Stimulated activated effector memory CD8-positive, alpha-beta T cell treated with anti-CD3 and anti-CD28 coated beads, Interleukin-12 subunit alpha, Interleukin-12 subunit beta, amount 100 ng/mL, for 72 hours (primary cell): ENCODE measurements at places on chromosomes 5 and 9.

DNA sequence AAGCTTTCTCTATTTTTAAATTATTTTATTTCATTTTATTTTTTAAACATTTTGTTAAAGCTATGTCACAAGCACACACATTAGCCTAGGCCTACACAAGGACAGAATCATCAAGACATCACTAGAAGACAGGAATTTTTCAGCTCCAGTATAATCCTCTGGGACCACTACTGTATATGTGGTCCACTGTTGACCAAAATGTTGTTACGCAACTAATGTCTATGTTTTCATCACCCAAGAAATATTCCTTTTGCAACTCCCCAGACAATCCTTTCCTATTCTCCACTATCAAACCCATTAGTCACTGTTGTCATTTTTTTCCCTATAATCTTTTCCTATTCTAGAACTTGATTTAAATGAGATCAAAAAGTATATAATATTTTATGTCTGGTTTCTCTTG, 2371.7 kb upstream of the C9orf72 start:
- DNase-seq, result no peak

DNA sequence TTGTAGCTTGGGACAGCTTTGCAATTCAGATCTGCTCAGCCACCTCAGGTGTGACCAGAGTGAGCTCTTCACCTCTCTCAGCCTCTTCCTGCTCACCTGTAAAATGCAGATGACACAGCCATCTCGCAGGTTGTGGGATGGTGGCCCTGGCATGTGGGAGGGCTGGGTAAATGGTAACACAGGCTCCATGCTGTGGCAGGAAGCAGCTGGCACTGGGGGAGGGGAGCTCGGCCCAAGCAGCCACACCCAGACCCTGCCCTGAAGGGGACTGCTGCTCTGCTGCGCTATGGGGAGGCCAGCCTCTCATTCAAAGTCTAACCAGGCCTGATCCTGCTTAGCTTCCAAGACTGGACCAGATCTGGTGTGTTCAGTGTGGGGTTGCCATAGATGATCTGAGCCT, 24.1 kb downstream of the PHF2 start:
- no peak for DNase-seq

GRCh38 chr9:94139672-94140417, 55.6 kb downstream of the PTPDC1 start:
- no peak for DNase-seq

GRCh38 chr5:53613536-53613935, 53.1 kb downstream of the NDUFS4 start:
- no peak for DNase-seq

DNA sequence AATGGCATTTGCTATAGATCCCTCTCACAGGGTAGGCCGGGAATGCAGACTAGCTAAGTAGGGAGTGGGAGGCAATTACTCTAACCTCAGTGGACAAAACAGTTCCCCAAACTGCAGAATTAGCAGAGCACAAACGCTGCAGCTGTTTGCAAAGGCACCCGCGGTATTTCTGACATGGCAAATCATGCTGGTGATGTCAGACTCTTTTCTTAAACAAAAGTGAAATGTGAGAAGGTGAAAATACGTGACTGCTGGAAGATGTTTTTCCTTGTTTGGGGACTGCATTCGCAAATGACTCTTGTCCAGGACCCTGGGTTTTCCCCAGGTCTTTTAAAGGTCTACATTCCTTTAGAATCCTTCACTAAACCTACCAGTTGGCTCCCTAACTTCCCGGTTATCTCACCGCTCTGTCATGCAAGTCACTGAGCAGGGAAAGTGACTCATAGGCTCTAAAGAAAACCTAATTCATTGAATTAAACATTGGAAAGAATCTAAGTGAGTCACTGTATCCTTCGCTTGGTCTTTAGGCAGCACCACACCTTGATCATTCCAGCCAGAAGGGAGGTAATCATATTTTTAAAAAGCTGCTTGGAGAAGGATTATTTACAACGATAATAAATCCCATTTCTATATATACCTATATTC, 91.5 kb upstream of the DNAH5 start:
- no peak for DNase-seq

- no peak for DNase-seq
Observed at GRCh38 chr5:26843677-26844076, 194.7 kb downstream of the CDH9 start.

GRCh38 chr5:167533814-167534795, 757.3 kb upstream of the WWC1 start:
- DNase-seq, result no peak

GRCh38 chr5:77751328-77752023, 24.7 kb downstream of the TBCA start:
- no peak for DNase-seq

DNA sequence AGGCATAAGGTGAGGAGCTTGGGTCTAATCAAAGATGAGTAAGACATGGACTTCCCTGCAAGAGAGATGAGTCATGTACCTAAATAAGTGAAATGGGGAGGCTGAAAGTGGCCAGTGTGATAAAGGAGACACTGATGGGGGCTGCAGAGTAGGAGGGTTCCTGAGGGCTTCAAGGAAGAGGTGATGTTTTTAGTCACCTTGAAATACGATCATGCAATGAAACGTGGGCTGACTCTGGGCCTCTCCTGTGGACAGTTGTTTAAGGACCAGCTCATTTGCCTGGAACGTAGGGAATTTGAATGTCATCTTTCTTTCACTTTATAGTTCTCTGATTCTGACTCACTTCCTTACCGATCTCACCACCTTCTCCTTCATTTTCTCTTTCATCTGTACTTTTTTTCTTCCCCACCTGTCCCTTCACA, 49.6 kb upstream of the CPLX2 start:
- DNase-seq, result peak; percentile 65

GRCh38 chr5:129746876-129747275, 1.0 kb upstream of the MINAR2 start:
- no peak for DNase-seq

DNA sequence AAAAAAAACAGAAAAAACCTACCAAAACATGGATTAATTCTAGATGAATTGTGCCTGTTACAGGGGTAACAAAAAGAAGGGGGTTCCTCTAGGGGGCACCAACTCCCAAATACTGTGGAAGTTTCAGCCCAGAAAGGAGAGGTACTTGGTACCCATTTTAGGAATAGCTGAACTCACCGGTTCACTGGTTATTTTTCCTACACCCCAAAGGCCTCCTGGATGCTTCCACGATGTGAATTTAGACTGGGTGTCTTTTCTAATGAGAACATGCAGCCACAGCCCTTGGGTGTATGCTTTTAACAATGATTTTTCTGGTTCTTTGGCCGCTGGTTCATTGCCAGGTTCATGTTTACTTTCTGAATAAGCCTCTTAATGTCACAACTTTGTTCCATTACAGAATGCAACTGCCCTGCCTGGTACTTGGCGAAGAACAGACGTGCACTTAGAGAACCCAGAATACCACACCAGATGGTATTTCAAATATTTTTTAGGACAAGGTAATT, 46.7 kb downstream of the GARNL3 start:
- DNase-seq, result peak; percentile 58

- no peak for DNase-seq
Observed at GRCh38 chr5:111681414-111682120, 75.4 kb downstream of the NREP start.

GRCh38 chr9:22921742-22922141, 475.1 kb downstream of the DMRTA1 start:
- no peak for DNase-seq

GRCh38 chr9:8621416-8621815, 821.8 kb upstream of the DMAC1 start:
- DNase-seq, result no peak

DNA sequence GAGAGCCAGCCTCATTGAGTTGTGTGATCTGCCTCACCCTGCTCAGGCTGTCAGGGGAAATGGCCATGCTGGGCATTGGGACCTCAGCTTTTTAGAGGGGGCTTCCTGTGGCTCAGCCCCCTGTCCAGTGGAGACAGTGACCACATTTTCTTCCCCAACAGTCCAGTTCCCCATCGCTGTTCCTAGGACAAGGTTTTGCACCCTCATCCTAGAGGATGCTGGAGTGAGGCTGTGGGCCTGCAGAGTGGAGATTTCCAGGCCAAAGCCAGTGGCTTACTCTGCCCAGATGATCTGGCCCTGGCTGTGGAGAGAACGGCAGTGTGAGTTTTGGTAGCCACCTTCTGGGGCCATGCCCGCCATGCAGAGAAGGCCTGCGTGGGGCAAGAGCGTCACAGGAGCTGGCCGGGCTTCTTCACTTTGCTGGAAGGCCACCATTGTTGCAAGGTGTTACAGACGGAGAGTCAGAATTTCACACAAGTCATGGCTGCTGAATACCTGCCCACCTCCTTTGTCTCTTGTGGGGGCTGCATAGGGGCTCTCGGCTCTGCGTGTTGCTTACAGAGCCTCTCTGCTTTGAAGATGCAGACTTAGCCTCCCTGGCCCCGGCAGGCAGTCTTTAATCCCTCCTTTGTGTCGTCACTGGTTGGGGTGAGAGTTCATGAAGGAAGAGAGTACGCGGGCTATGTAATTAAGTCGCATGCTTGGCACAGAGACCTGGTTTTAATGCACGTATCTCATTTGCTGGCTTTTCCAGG, 35.2 kb upstream of the PITX1 start:
- no peak for DNase-seq

- peak; percentile 49 for DNase-seq
Observed at GRCh38 chr5:108380531-108381349, 1.2 kb downstream of the FBXL17 start.

GRCh38 chr9:73869264-73869663, 627.9 kb upstream of the RORB start:
- no peak for DNase-seq

DNA sequence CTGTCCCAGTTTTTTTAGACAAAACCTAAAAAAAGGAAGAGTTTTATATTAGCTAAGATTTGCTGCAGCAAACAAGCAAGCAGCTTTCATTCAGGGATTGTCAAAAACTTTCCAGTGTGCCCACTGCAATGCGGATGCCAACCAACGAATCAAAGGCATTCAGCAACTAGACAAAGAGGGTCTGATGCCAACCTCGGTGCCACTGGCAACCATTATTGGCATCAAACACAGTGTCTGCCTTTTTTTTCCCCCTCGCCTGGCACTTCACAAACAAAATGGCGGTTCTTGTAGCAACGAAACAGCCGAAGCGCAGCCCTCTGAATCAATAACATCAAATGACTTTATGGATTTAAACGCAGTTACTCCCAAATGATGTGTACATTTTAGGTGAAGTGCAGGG, 10.4 kb downstream of the NFIB start:
- DNase-seq, result no peak

GRCh38 chr9:76085596-76085995, 195.1 kb downstream of the PCSK5 start:
- DNase-seq, result no peak

DNA sequence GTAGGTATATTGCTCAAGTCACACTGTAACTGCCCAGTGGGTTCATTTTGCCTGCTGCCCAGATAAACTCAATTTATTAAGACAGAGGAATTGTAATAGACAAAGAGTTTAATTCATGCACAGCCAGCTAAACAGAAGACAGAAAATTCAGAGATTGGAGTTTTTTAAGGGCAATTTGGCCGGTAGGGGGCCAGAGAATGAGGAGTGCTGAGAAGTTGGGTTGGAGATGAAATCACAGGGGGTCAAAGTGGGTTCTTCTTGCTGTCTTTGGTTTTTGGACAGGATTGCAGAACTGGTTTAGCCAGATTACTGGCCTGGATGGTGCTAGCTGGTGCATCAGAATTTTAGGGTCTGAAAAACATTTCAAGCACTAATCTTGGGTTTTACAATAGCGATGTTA, 20.7 kb upstream of the IL33 start:
- no peak for DNase-seq

- no peak for DNase-seq
Observed at GRCh38 chr5:15501091-15501791, 1.3 kb downstream of the FBXL7 start.

GRCh38 chr5:131855452-131855851, 58.6 kb upstream of the FNIP1 start:
- DNase-seq, result no peak

DNA sequence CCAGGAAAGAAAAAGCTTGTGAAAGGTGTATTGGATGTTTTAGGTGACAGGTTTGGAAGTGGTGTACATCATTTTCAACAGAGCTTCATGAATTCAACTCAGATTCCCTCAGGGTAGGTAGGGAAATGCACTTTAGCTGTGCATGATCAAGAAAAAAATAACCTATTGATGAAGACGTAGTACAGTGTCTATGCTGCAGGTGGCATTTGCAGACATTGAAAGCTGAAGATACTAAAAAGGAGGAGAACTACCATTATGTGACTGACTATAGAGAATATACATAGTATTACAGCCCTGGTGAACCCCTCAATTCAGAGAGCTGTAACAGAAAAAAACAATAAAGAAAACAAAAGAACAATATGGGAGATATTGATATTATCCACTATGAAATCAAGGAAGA, 2344.7 kb upstream of the ACO1 start:
- DNase-seq, result no peak

DNA sequence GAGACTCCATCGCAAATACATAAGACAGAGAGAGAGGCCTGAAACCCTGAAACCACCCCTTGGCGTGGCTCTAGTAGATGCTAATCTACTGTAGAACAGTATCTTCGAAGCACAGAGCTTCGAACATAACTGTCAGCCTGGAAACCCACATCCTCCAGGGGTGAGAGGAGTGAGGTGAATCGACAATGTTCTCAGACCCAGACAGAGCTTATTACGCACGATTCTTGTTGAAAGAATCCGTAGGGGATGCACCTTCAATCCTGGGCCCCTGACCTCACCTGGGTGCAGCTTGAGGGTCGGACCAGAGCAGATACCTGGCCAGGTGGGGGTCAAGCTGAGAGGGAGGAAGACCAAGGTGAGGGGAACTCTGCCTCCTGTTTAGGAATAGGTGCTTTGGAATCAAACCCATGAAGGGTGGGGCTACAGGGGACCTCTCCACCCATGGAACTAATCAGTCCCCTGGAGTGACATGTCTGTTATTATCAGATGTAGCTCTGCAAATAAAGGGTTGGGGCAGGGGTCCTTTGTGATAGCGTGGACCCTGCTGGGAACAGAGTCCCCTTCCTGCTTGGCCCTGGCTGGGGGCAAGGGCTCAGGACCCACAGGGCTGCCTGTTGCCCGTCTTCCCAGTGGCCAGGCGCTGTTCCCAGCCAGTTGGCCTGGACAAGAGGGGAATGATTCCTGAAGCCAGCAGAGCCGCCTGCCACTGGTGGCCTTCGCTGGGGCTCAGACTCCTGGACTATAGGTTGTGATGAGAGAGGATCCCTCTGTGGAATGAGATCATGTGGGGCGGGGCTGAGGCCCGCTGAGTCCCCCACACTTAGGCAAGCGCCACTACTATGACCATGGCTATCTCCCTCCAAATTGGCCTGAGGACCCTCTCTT, 41.2 kb downstream of the DBH start:
- DNase-seq, result peak; percentile 59

- no peak for DNase-seq
Observed at GRCh38 chr9:98967257-98967656, 23.6 kb downstream of the COL15A1 start.

DNA sequence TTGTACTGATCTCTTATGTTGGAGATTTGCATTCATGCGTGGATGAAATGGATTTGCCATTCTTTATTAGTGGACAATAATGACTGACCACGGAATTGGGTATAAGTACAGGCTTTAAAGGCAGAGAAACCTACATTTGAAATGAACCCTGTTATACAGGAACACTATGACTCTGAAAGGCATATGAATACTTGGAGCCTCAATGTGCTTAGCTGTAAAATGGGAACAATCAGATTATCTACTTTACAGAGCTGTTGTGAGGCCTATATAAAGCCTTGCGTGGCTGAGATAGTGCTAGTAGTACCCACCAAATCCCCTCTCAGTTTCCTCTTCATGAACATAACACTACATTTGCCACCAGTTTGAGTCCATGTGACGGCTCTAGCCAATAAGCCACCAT, 18.9 kb upstream of the MGAT1 start:
- no peak for DNase-seq

GRCh38 chr5:146731909-146732659, 146.5 kb downstream of the PPP2R2B start:
- DNase-seq, result no peak

- no peak for DNase-seq
Observed at GRCh38 chr5:143642791-143643190, 169.2 kb upstream of the HMHB1 start.
